Lung (tissue), 17 donors: ENCODE measurements at places on chromosomes 5 and 9. TPM values are rescaled to one million over a fixed set of nuclear protein-coding genes. Genes with fewer than 3 reads are reported as not detected.
A peak's percentile ranks its signal among the peaks of the same experiment; 100 is the strongest.

DNA sequence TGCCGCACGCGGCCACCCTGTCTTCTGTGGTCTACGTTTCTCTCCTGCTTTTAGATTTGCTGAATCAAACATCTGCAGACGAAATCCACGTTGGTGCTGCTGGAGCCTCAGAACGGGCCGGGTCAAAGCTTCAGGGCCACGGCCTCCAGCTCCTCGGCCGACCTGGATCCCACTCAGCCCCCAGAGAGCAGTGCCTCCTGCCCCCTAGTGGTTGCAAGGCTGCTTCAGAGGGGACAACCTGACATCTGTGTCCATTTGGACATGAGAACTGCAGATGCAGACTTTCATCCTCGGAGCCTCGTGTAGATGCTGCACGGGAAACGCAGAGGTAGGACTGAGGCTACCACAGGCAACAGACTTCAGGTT, 23.0 kb upstream of the SLC6A3 start:
- DNase-seq = peak; percentile 43

- DNase-seq = peak; percentile 84
Measured at GRCh38 chr5:156515121-156515520, 188.2 kb downstream of the SGCD start.

- DNase-seq = no peak
Measured at GRCh38 chr9:95065224-95065623, 252.3 kb downstream of the FANCC start.

Gene PCDHA2
- total RNA-seq = 0.15 TPM

DNA sequence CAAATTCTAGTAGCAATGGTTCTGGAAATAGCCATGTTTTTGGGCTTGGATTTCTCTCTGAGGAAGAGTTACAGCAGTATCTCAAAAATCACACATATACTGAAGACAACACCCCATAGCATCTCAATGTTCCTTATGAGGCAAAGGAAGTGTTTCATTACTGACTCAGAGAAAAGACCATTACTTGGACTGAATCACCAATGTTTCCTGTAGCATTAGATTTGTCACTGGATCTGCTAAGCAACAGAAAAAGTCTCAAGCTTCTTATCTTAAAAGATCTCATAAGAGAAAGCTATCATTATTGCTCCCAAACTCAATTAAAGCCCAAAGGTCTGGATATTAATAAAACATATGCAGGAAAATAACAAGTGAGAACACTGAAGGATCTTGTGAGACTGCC, 272.4 kb downstream of the ADAMTS6 start:
- no peak for DNase-seq

GRCh38 chr5:140800816-140801493, at the start of gene PCDHA3:
TSS of gene PCDHA3 (plus strand) at chr5:140801057.
- DNase-seq = peak; percentile 45

- no peak for DNase-seq
Measured at GRCh38 chr5:113235884-113236283, 198.9 kb downstream of the TSSK1B start.

GRCh38 chr9:103755441-103755840, 338.7 kb upstream of the SMC2 start:
- DNase-seq = no peak

DNA sequence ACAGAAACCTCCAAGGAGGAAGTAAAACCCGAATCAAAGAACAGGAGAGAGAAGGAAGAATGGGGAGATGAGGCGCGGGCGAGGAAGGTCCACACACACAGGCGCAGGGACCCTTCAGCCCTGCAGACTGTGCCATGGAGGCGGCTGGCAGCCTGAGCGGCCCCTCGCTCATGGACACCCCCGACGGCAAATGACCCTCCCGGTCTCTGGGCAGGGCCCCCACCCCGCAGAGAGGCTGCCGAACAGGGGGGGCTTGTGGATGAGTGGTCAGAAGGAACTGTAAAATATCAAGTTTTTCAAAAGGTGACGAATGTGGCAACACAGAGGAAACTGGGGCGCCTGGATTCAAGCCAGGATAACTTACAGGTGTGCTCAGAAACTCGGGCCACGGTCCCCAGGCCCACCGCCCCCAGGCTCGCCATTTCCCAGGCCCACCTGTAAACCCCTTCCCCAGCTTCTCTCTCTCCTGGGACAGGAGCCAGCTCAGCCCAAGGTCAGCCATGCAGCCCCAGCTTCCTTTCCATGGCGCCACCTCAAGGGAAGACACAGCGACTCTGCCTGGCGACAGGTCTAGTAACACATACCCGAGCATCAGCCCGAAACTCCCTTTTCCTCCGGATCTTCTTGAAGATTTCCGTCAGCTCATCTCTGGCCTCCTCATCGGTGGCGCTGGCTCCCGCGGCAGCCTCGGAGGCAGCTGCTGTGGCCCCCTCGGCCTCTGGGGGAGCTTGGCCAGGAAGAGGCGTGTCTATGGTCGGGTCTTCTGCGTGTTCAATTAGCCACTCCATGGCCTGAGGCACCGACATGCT, 16.5 kb downstream of the UBAC1 start:
- no peak for DNase-seq

GRCh38 chr5:81558188-81558587, 164.3 kb upstream of the ACOT12 start:
- DNase-seq = no peak
